ENCODE measurements at places on chromosomes 4 and X.

- DNase-seq = no peak
These were observed 96.4 kb upstream of the TRPC5OS start for GRCh38 chrX:111779582-111779981.

DNA sequence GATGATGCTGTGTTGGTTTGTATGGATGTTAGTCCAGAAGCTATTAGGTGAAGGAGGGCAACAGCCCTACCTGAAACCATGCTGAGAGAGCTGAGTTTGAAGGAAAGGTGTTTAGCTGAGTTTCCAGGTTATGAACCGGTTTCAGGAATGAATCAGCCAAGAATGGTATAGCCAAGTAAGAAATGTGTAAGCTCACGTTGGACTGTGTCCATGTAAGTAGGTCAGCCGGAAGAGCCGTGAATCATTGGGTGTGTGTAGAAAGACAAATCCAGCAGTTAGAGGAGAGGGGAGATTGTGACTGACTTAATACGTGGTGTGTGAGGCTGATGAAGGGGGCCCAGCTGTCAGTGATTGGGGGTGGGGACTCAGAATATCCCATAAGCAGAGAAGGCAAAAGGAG is 77.2 kb upstream of the SPIN4 start:
- no peak for DNase-seq

GRCh38 chr4:83563998-83564397 is 28.1 kb downstream of the GPAT3 start:
- DNase-seq = no peak

DNA sequence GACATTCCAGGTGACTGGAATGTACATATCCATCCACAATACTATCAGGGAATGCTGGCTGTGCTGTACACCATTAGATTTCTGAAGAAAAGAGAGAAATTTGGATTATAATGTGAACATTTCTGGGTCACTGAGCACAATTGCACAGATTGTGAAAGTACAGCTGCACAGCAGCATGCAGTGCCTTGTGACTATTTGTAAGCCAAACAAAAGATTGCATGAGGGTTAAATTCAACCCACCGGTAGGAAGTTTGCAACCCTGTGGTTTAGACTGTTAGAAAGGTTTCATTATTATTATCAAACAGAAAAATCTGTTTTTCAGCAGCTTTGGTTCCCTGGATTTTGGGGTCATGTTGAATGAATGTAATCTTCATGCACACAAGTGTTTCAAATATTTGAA is 24.5 kb downstream of the DDIT4L start:
- no peak for DNase-seq

GRCh38 chrX:71612256-71612655 is 6.1 kb downstream of the CXCR3 start:
- no peak for DNase-seq

GRCh38 chrX:139093201-139093600 is 381.7 kb upstream of the FGF13 start:
- no peak for DNase-seq

- no peak for DNase-seq
These were observed 10.8 kb upstream of the TMPRSS11B start for GRCh38 chr4:68256284-68256683.

GRCh38 chrX:23478056-23478455 is 143.4 kb downstream of the PTCHD1 start:
- no peak for DNase-seq

GRCh38 chrX:97790850-97791249 is 907.1 kb downstream of the RPA4 start:
- DNase-seq = no peak

DNA sequence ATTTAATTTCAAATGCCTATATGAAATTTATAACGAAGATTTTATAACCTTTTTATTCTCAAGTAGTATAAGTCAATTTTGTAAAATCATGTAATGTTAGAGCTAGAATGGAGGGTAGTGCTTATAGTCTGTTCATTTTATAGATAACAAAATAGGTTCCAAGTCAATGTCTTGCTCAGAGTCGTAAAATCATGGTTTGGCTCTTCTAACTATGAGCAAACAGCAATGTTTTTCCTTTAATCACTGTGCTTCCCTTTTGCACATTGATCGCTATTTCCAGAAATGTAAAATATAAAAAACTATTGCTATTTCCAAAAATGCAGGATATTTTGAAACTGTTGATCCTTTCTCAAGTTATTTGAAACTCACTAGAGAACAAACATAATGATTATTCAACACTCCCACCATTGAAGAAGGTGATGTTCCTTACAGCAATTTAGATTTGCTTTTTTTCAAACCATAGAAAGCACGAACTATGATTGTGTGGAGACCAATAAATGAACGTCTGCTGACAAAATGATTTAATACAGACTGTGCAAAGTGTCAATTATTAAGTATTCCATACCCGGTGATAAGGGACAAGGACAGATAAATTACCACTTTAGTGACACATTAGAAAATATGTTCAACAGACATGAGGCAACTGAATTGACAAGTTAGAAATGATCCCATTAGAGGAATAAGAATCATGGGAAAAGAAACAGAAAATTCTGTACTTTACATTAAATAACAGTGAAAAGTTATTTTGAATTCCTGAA is 412.1 kb upstream of the TECRL start:
- DNase-seq = no peak

DNA sequence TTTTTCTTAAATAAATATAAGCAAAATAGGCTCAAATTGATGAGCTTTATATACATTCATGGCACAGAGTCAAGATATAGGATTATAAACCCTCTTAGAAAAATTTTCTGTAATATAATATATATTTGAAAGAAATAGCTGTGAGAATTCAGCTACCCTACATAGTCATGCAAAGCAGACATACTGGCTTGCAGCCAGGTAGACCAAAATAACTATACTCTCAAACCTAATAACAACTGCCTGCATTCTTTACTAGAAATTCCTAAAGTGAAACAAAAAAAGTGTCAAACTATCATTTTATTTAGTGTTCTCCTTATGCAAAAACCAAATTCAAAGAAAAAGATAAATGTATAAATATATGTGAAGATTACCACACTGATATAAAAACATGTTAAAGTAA is 1390.2 kb downstream of the C4orf33 start:
- no peak for DNase-seq

- no peak for DNase-seq
These were observed 16.7 kb downstream of the OPHN1 start for GRCh38 chrX:68416592-68416991.

DNA sequence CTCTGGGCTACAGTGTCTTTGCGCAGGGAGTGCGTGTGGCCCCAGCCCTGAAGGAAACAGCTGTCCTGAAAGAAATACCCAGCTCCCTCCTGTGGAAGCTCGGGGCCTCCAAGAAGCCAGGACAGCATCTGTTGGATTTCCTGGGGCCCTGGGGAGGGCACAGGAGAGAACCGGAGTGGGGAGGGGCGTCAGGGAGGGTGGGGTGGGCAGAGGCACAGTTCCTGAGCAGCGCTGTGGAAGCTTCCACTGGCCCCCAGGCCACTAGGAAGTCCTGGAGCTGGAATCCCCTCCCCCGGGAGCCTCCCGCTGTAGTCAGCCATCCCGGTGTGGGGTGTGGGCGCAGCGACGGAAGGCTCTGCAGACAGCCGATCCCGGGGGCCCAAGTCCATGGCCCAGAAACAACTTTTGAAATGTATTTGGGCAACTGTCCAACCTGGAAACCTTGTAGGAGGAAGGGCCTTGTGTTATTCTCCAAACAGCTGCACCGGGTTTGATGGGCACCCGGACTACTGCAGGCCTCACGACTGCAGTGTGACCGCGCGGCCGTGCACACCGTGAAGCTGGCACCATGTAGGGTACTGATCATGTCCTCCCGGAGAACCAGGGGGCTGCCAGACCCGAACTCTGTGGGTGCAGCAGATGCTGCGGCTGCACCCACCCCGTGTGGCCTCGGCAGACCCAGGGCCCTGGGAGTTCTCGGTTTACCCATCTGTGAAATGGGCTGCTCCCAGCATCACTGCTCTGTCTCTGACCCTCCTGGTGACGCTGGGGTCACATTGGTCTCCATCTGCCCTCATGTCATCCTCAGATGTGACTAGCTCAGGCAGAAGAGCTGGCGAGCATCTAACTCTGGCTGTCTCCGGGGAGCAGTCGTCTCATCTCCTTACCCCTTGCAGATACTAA is 68.5 kb upstream of the HMX1 start:
- no peak for DNase-seq

DNA sequence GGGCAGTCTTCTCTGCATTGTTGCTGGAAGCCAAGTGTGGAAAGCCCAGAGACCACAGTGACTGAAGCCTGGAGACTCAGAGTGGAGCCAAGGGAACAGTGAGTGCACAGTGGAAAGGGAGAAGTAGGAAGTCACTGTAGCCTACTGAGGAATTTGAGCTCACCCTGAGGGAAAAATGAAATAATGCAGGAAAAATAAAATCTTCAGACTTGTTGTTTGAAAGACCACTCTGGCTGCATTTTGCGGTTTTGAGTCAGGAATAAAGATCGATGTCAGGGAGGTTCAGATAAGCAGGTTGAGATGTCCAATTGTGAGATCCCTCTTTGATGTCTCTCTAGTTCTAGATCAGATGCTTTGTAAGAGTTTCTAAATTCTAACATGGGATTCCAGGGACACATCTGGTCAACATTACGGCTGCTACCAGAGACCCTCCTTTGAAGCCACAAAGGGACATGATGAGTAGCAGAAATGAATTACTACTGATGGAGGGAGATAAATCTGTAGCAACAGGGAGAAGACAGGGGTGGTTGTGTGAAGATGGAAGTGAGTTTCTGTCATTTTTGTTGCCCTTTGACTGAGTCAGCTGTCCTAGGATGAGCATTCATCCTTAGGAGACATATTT is 8.4 kb downstream of the ADH4 start:
- no peak for DNase-seq

- no peak for DNase-seq
These were observed 47.5 kb downstream of the CENPE start for GRCh38 chr4:103150677-103151076.

- DNase-seq = no peak
These were observed 1.5 kb downstream of the CFAP97 start for GRCh38 chr4:185201977-185202962.

DNA sequence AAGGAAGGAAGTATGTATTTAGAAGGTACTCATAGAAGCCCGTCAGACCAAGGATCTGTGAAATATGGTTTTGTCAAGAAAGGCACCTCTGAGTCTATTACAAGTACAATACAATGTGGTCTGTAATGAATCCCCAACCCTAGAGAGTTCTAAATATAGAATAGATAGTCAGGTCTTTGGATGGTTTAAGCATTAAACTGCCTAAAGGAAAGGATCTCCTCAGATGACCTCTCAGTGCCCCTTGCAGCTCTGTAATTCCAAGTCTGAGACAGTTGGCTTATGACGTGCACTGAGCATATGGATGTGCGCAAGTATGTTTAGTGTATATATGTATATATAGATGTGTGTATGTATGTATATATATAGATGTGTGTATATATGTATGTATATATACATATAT is 62.0 kb downstream of the CCSER1 start:
- no peak for DNase-seq

- DNase-seq = no peak
These were observed 56.2 kb downstream of the LRRC66 start for GRCh38 chr4:51963841-51964517.

GRCh38 chr4:7371210-7371941 is 63.4 kb downstream of the PSAPL1 start:
- DNase-seq = no peak
